Left renal pelvis (tissue), 4 donors: ENCODE measurements at places on chromosomes 2 and 18. TPM values are rescaled to one million over a fixed set of nuclear protein-coding genes. Genes with fewer than 3 reads are reported as not detected.

DNA sequence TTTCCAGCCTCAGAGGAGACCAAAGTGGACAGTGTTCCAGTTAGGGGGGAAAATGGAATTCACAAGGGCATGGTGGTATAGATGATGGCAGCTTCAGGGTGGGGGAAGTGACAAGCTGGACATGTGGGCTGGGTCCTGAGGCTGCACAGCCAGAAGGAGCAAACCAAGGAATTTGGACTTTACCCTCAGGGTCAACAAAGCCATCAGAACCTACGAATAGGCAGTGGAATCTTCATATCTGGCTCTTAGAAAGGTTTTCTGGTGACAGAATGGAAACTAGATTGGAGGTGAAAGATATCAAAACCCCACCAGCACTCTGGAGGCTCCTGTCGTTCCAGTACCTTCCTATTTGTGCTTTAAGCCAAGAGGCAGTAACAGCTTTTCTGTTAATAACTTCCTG, 127.1 kb downstream of the SETBP1 start:
- no peak for DNase-seq

ASIC4 gene
- 0.37 TPM for polyA plus RNA-seq

GRCh38 chr18:24491927-24492834, 31.7 kb downstream of the HRH4 start:
- peak; percentile 60 for DNase-seq

GBX2 gene
- polyA plus RNA-seq = 0.70 TPM

GRCh38 chr2:80102026-80102425, 202.5 kb downstream of the LRRTM1 start:
- DNase-seq = no peak

GRCh38 chr18:76503649-76504386, 8.8 kb upstream of the ZNF516 start:
- no peak for DNase-seq

GRCh38 chr18:56083097-56083521, 495.1 kb upstream of the TCF4 start:
- DNase-seq = peak; percentile 57

HSBP1L1 gene
- polyA plus RNA-seq = 17.9 TPM

FIGN gene
- 10.2 TPM for polyA plus RNA-seq

- DNase-seq = no peak
Measured at GRCh38 chr2:202040079-202040844, 6.6 kb downstream of the FZD7 start.

GRCh38 chr2:235291461-235291860, 202.4 kb upstream of the AGAP1 start:
- no peak for DNase-seq

GRCh38 chr2:230987137-230988020, 8.5 kb upstream of the SPATA3 start:
- peak; percentile 50 for DNase-seq

VWA3B gene
- polyA plus RNA-seq = 0.85 TPM

MROH2A gene
- polyA plus RNA-seq = 0.13 TPM

- no peak for DNase-seq
Measured at GRCh38 chr2:231360881-231361371, 34.6 kb upstream of the B3GNT7 start.

GRCh38 chr2:128552141-128552805, 233.6 kb upstream of the HS6ST1 start:
- DNase-seq = no peak

MOB4 gene
- 43.2 TPM for polyA plus RNA-seq

CCDC148 gene
- polyA plus RNA-seq = 9.6 TPM

DNA sequence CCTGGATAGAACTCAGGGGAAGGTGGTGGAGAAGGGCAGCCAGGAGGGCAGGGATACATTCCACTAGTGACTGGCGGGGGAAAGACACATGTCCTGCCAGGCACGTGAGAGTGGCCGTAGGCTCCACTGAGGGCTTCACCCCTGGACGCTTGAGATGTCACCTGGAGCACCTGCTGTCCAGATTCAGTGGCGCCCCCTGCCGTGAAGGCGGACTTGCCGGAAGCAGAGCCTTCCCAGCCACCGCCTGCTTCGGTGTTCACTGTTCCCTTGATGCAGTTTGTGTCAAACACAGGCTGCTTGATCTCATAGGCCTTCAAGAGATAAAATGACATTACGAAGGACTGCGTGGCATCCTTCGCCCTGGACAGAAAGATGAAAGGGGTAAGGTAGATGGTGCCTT, 335.3 kb downstream of the ZNF521 start:
- DNase-seq = no peak

- no peak for DNase-seq
Measured at GRCh38 chr2:18900691-18901141, 311.3 kb upstream of the NT5C1B start.

KIAA2012 gene
- polyA plus RNA-seq = 0.17 TPM

UCN gene
- polyA plus RNA-seq = 0.72 TPM

LRP1B gene
- 3.7 TPM for polyA plus RNA-seq
